ENCODE measurements at places on chromosomes 3 and 15.
A peak's percentile ranks its signal among the peaks of the same experiment; 100 is the strongest.

- no peak for DNase-seq
Measured at GRCh38 chr15:28955993-28956421, 70.2 kb downstream of the APBA2 start.

DNA sequence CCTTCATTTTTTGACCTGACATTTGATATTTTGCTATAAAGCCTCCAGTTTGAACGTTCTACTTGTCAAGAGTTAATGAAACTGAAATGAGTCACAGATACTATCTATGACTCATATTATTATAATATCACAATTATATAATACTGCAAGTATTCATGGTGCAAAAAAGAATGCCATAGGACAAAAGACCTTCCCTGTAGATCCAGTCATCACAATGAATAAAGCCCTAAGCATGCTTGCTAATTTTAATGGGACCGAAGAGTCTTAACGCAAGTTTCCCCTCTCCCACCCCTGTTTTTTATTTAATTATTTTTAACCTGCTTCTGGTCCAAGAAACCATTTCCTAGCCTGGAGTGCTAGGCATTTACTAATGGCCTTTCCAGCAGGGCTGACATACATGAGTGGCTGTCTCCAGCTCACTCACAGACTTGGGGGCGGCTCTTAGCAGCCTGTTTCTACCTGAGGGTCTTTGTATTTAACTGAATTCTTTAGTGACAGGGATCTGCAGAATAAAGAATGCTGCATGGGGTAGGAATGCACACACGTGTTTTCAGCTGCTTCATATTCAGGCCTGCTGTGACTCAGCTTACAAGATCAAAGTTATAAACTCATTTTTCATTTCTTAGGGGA lies 61.2 kb downstream of the THBS1 start:
- no peak for DNase-seq

- DNase-seq, result no peak
Measured at GRCh38 chr15:84755736-84756527, 7.5 kb downstream of the ZNF592 start.

- DNase-seq, result no peak
Measured at GRCh38 chr3:150248116-150248887, 159.8 kb upstream of the TSC22D2 start.

DNA sequence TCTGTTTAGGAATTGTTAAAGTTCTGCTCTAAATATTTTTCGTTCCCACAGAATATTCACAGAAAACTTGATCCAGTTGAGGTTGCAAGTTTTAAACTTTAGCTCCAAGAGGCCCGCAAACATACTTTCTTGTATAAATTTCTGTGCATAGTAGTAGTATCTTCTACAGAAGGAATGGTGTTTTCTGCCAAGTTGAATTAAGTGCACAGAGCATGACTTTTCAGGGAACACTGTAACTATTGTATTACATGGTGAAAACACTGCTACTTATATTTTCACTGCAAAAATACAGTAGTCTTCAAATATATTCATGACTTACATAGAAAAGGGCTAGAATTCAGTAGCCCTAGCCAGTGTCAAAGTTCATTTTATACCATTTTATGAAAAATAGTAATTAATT lies 67.0 kb downstream of the SUCNR1 start:
- no peak for DNase-seq

DNA sequence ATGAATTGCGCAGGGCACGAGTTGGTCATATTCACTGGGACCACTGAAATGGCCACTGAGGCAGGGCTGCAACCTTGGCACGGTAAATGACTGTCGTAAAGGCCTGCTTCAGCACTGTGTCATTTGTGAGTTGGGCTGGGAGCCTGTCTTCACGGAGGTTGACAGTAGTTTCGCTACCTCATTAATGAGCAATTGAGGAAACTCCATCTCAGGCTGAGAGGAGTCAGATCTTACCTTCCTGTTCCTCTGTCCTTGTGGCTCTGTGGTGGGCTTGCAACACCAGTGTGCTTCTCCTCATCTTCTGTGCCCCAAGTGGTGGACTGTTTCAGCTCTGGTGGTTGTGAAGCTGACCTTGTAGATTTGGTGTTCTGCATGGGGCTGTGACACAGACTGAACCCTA lies 80.1 kb upstream of the EIF1B start:
- DNase-seq, result peak; percentile 25

GRCh38 chr15:56244811-56245576 lies 1.3 kb upstream of the RFX7 start:
- DNase-seq, result no peak

DNA sequence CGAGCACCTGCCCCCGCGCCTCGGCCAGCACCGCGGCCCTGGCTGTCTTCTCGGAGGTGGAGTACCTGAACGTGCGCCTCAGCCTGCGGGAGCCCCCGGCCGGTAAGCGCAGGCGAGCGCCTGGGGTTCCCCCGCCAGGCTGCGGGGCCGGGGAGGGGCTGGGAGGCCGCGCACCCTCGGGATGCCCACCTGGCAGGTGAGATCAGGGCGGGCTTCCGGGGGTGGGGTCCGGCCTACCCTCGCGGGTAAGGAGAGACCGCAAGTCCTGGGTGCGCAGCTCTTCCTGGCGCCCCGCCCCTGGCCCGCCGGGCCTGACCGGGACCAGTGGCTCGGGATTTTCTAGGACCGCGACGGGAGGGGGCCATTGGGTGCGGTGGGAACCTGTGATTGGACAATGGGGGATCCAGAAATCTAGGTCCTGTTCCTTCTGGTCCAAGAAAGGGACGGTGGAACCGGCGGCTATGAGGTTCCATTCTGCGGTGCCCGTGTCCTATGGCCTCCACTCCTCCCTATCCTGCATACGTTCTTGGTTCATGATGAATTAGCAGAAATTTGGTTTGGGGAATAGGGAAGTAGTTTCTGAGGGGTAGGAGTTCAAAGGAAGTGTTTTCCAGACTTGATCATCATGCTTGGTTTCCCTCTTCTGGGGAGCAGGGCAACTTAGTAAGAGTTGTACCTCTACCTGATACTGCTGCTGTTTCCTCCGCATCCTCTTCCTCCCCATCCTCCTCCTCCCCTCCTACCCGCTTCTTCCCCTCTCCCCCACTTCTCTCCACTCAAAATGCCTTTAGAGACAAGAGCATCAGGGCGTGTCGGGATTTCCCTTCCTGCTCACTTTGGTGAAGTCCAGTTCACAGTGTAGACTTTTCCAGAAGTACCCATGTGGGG lies 808 bp downstream of the ARRDC4 start:
- DNase-seq, result peak; percentile 35

DNA sequence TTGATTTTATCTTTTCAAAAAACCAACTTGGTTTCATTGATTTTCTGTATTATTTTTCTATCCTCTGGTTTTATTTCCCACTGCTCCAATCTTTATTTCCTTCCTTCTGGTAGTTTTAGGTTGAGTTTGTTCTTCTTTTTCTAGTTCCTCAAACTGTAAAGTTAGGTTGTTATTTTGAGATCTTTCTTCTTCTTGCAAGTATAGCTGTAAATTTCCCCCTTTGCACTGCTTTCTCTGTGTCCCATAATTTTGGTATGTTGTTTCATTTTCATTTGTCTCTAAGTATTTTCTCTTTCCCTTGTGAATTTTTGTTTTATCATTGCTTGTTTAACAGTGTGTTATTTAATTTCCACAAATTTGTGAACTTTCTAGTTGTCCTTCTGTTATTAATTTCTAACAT lies 120.0 kb downstream of the PLD1 start:
- DNase-seq, result peak; percentile 63

DNA sequence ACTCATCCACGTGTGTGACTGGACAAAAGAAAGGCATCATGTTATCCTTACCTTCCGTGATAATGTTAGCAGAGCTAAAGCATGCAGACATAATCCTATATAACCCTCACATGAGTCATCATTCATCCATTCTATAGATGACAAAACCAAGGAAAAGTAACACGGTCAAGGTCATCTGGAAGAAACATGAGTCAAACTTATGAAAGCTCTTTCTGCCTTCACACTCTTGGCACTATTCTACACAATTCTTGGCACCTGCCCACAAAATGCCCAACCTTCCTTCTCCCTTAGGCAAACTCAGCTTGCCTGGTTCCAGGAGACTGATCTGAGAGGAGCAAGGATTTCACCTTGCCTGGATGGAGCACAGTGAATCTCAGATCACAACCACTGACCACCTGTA lies 66.9 kb downstream of the PRICKLE2 start:
- no peak for DNase-seq
